Breast epithelium (tissue), 4 donors: ENCODE measurements at places on chromosomes 7 and 10. TPM values are rescaled to one million over a fixed set of nuclear protein-coding genes. Genes with fewer than 3 reads are reported as not detected.

DNA sequence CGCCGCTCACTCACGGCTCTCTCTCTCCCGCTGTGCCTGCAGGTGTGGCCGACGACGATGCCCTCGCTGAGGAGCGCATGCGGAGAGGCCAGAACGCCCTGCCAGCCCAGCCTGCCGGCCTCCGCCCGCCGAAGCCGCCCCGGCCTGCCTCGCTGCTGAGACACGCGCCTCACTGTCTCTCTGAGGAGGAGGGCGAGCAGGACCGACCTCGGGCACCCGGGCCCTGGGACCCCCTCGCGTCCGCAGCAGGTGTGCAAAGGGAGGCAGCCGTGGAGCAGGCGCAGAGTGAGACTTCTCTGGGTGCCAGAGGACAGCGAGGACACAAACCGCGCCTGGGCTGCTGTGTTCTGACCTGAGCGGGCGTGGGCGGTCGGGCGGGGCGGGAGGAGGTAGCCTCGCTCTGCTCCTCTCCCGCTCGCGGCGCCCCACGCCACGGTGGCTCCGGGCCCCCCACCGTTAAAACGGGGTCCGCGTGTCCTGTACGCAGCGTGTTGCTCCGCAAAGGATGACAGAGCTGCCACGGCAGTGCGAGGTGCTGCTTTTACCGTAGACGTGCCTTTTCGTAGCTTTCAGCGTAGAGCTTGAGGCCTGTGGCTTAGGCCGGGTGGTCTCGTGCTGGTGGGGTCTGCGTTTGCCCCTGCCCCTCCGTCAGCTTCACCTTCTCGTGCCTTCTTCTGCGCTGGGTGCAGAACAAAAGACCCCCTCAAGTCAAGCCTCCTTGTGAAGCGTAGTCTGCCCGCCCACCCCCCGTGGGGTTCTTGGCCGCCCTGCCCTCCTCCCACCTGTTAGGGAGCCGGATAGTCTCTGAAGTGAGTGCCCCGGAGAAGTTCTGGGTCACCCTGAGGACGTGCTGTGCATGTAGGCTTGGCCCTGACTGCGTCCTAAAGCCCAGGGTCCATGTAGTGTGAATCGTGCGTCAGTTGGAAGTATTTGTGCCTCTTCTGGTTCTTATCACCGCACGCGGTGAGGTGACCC is 73.2 kb downstream of the DNAJB6 start:
- H3K4me1 ChIP-seq: peaks cover 6% of the 10 kb centered on the region
- no peaks in the 10 kb centered on the region for H3K27me3 ChIP-seq
- no peak overlapping the region for H3K27ac ChIP-seq
- no peaks in the 10 kb centered on the region for H3K36me3 ChIP-seq
- H3K4me3 ChIP-seq: no peak overlapping the region
- no peak for DNase-seq

GRCh38 chr7:101823596-101823995 is 6.2 kb downstream of the CUX1 start:
- no peak overlapping the region for H3K4me3 ChIP-seq
- H3K27me3 ChIP-seq: no peaks in the 10 kb centered on the region
- H3K36me3 ChIP-seq: no peaks in the 10 kb centered on the region
- H3K4me1 ChIP-seq: no peaks in the 10 kb centered on the region
- H3K27ac ChIP-seq: no peak overlapping the region

DNA sequence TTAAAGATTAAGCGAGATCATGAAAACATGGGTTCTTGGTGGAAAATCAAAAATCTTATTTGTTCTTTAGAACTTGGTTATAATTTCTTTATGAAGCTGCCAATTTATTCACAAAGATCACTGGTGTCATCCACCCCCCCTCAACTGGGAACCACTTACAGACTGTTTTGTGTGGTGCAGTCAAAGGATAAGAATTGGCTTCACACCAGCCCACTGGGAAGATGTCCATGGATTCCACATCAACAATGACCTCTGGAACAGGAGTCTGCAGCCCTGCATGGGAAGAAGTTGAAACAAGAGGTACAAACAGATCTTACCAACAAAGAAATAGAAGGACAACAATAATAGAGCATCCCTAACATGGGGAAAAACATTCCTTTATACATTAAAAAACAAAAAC is 205.2 kb downstream of the SFMBT2 start:
- H3K27me3 ChIP-seq: no peaks in the 10 kb centered on the region
- no peaks in the 10 kb centered on the region for H3K36me3 ChIP-seq
- DNase-seq: no peak
- H3K4me1 ChIP-seq: no peaks in the 10 kb centered on the region

- no peaks in the 10 kb centered on the region for H3K36me3 ChIP-seq
- H3K4me3 ChIP-seq: no peak overlapping the region
- no peaks in the 10 kb centered on the region for H3K27me3 ChIP-seq
- DNase-seq: no peak
Observed at GRCh38 chr7:35025369-35025870, 11.9 kb downstream of the DPY19L1 start.

GRCh38 chr10:124035928-124036558 is 57.4 kb downstream of the CHST15 start:
- no peaks in the 10 kb centered on the region for H3K36me3 ChIP-seq
- H3K27ac ChIP-seq: no peak overlapping the region
- no peaks in the 10 kb centered on the region for H3K4me1 ChIP-seq

DNA sequence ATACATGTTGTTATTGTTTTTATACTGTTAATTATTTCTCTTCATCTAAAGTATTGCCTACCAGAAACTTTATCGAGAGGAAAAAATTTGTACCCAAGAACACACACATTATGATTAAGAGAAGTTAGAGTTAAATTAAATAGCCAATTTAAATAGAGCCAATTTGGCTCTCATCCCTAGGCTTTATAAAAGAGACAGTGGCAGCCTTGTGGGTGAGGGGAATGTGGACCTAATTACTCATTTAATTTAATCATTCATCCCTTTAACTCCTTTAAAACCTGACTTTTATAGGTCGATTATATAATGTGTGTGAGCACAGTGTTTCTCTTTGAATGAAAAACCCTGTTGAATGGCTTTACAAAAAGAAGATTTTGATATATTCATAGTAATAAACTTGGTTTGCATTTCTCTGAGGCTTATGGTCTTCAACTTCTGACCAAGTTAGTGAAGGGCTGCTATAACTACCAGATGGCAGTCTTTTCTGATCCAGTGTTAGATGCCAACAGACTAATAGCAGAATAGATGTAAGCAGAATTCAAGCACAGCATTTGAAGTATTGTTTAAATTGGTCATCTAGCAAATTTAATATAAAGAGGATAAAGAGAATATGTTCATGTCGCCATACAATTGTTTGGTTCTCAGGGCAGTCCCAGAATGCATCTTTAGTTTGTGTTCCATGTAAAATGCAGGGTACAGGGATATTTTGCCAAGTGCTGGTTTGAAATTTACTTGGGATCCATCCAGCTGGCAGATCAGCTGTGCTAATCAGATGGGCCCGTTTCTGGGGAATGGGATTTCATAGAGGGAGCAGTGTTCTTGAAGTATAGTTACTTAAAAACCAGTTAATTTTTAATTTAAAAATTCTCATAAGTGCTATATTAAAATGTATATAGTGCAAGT is 25.3 kb downstream of the ADD3 start:
- no peaks in the 10 kb centered on the region for H3K36me3 ChIP-seq
- no peaks in the 10 kb centered on the region for H3K27me3 ChIP-seq
- H3K4me1 ChIP-seq: no peaks in the 10 kb centered on the region
- H3K4me3 ChIP-seq: no peak overlapping the region

GRCh38 chr7:28840592-28840995 is 117.5 kb downstream of the TRIL start:
- H3K4me3 ChIP-seq: no peak overlapping the region
- H3K36me3 ChIP-seq: no peaks in the 10 kb centered on the region
- DNase-seq: no peak
- H3K27ac ChIP-seq: no peak overlapping the region
- no peaks in the 10 kb centered on the region for H3K27me3 ChIP-seq

The ECHDC3 gene
- total RNA-seq: 62.6 TPM

The KCNIP2 gene
- 20.6 TPM for total RNA-seq

The CCDC172 gene
- not detected for total RNA-seq

The LRRC61 gene
- 8.0 TPM for total RNA-seq

The CDHR1 gene
- 0.15 TPM for total RNA-seq

The FZD1 gene
- total RNA-seq: 20.0 TPM

The CHST15 gene
- 56.4 TPM for total RNA-seq

The GOLGA7B gene
- total RNA-seq: 0.59 TPM

The NPFFR1 gene
- total RNA-seq: 0.44 TPM
